Common myeloid progenitor, CD34-positive (primary cell): ENCODE measurements at places on chromosomes 3 and 15.

DNA sequence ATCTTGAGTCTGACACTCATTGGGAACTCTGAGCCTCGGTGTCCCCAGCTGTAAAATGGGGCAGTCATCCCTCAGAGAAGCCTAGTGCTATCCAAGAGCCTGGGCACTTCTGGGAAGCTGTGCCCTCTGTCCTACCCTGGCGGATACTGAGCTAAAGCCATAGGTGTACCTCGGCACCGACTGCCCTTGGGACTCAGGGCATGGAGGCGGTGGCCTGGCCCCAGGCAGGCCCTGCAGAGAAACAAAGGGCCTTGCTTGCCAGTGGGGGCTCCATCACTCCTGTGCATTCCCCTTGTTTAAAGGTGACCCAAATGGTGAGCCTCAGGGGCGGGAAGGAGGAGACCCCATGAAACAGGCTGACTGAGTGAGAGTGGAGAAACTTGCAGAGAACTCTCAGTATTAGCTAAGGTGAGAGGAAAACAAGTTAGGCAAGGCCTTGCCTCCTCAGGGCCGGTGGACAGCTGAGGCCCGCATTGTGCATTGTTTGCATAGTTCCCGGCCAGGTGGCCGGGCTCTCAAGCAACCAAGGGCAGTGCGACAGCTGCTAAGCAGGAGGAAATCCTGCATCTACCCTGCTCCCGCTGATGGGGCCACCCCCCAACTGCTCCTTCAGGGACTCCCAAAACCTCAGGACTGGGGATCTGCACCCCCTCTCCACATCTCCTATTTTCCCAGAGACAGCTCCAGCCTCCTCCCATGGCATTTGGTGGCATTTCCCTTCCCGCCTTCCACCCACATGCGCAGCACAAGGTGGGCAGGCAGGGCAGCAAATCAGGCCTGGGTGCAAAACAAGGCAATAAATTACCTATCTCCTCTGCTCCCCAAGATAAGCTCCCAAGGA, 4.3 kb downstream of the PFKFB4 start:
- DNase-seq, result no peak

DNA sequence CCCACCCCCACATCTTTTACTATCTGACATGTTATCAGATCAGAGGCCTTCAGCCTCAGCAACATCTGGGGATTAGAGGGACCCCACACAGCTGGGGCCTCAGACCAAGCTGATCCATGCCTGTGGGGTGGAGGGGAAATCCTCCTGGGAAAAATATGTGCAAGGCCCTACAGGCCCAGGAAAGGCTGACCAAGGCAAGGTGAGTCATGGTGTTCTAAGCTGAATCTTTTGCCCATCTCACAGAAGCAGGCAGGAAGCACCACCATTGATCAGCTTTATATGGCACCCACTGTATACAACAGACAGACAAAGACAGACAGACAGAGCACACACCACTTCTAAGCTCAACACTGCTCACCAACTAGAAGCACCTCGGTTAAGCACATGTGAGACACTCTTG, 12.4 kb upstream of the PARP6 start:
- no peak for DNase-seq

- DNase-seq, result no peak
Measured at GRCh38 chr3:29644261-29644660, 363.4 kb downstream of the RBMS3 start.

DNA sequence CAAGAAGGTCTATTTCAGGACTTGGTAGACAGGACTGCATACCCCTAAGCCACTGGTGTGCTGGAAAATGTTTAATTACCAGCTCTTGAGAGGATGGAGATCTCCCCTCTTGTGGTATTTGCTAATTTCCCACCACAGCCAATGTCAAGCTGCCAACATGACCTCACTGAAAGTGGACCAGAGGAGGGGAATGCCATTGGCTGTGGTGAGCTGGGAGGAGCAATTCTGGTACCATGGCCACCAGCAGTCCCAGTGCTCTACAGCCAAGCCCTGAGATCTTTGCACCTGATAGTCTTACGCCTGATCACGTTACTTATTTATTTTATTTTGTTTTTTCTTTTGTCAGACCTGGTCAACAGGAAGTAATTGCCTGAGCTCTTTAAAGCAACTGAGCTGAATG, 82.5 kb upstream of the BCL6 start:
- no peak for DNase-seq

DNA sequence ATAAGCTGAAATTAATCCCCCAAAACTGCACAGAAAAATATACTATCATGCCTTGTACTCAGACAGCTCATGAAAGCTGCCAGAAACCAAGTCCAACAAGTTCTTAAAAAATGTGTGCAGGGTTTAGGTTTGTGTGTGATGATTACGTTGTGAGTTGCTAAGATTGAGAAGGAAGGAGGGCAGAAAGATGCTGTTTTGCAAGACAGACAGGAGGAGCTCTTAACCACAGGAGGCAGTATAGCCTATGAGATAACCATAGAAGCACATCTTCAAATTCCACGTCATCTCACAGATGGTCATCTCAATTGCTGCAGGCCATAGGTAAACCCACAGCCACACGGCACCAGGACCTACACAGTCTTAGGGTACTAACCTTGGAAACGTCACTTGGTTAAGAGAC, 191.9 kb downstream of the STT3B start:
- DNase-seq, result peak; percentile 41

DNA sequence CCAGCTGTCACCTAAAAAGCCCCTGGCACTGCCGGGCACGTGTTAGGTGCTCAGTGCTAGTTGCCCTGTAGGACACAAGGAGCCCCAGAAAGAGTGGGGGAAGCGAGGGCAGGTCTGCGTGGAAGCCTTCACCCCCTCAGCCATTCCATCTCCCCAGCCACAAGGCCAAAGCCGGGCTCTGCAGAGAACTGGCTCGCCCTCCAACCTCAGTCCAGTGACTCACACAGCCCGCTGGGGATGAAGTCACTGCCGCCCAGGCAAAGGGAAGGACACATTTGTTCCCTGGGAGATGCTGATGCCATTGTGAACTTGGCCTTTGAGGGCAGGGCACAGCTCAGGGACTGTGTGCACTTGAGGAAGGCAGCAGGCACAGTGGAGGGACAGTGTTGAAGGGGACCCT, 48.1 kb downstream of the IQSEC1 start:
- DNase-seq, result no peak

DNA sequence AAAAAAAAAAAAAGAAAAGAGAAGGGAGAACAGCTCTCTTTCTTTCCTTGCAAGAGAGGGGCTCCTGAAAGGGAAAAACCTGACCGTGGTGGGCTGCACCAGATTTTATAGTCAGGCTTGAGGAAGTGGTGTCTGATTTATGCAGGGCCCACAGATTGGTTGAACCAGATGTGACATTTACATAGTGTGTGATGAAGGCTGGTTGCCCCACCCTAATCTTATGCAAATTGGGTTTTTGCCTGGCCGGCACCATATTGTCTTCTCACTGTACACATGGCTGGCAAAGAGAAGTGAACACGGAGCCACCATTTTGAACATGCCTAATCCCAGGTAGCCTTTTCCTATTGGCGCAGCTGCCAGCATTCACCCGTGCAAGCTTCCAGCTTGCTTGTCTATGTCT, 154.4 kb downstream of the OXSM start:
- no peak for DNase-seq
